Stimulated activated CD8-positive, alpha-beta memory T cell treated with anti-CD3 and anti-CD28 coated beads, Interleukin-15, amount 100 ng/mL, for 1 hour (primary cell): ENCODE measurements at places on chromosomes 16 and 17.

- DNase-seq, result no peak
These were observed 38.2 kb downstream of the TK2 start for GRCh38 chr16:66511602-66512271.

GRCh38 chr17:32192379-32192778 is 50.1 kb downstream of the RHOT1 start:
- DNase-seq, result no peak

- DNase-seq, result peak; percentile 58
These were observed 3.7 kb downstream of the TMC8 start for GRCh38 chr17:78133971-78134898.

GRCh38 chr17:7241090-7241733 is 1.0 kb downstream of the GABARAP start:
- DNase-seq, result no peak

- DNase-seq, result no peak
These were observed 3.9 kb downstream of the KRT12 start for GRCh38 chr17:40862985-40863733.

DNA sequence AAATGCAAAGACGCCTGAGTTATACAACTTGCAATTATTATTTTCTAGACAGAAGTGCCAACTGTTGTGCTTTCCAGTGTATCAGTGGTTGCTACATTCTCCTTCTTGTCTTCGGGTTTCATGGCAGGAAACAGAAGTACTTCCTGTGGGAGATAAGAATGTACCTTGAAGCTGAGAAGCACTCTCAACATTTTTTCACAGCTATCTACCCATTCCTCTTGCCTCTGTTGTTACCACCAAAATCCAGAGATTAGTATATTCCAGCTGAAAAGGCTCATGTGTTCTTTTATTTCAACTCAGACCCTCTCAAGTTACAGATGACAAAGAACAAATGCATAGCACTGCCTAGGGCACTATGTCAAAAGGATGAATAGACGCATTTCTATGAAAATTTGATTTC is 4.8 kb upstream of the ADAT1 start:
- no peak for DNase-seq

- no peak for DNase-seq
These were observed 5.2 kb downstream of the SLC12A4 start for GRCh38 chr16:67963292-67963661.

- no peak for DNase-seq
These were observed 13.8 kb downstream of the C17orf50 start for GRCh38 chr17:35774499-35774898.

GRCh38 chr17:43766413-43767052 is 7.9 kb upstream of the SOST start:
- no peak for DNase-seq

DNA sequence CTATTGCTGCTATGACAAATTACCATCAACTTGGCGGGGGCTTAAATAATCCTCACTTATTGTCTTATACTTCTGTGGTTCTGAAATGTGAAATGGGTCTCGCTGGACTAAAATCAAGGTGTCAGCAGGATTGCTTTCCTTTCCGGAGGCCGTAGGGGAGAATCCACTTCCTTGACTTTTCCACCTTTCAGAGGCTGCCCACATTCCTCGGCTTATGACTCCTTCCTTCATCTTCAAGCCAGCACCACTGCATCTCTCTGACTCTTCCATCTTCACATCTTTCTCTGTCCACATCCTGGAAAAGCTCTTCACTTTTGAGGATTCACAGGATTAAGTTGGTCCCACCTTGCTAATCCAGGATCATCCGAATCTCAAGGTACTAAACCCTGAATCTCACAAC is 217.8 kb downstream of the GRIN2A start:
- no peak for DNase-seq

- DNase-seq, result no peak
These were observed 57.2 kb downstream of the RPGRIP1L start for GRCh38 chr16:53646506-53646905.

DNA sequence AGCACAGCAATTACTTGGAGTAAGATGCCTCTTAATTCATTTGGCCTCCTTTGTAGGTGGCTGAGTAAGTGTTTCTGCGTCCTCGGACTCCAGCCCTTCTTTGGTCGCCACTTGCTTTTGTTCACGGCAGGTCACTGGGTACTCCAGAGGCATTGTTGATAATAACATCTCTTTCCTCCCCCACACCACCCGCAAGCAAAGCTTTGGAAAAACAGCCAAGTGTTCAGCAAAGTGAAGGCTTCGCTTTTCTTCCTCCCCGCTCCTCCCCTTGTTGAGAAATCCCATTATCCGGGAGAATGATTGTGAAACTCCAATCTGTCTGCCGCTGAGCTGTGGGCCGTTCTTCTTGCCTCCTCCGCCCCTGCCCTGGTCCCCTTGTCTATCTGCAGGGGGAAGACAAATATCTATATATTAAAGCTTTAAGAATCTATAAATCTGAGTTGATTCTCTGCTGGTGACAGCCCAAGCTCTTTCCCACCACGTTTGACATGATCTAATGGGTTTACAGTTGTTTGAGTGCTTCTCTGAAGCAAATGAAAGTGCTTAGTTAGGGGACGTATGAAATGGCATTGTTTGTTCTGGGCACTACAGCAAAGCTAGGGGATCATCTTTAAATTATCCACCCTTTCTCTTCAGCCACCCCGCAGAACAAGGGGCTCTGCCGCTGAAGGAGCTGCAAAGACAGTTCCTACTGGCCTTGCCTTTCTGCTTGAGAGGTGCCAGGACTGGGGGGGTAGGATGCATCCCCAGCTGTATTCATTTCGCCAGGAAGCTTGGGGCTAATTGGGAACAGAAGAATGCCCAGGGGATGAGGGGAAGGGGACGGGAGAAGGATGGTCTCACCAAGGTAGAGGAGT is 167.1 kb downstream of the CCDC182 start:
- no peak for DNase-seq
